Cortex of kidney (tissue), 1 donor: ENCODE measurements at places on chromosomes 12 and 14.

- DNase-seq: no peak
Observed at GRCh38 chr12:124927201-124928094, 13.0 kb upstream of the UBC start.

- DNase-seq: no peak
Observed at GRCh38 chr12:116196752-116197718, 80.5 kb downstream of the MED13L start.

GRCh38 chr14:39266871-39267607 lies 33.3 kb downstream of the MIA2 start:
- DNase-seq: no peak

- no peak for DNase-seq
Observed at GRCh38 chr12:47814539-47815170, 5.0 kb downstream of the HDAC7 start.

GRCh38 chr12:124692443-124692842 lies 125.0 kb upstream of the NCOR2 start:
- DNase-seq: no peak

DNA sequence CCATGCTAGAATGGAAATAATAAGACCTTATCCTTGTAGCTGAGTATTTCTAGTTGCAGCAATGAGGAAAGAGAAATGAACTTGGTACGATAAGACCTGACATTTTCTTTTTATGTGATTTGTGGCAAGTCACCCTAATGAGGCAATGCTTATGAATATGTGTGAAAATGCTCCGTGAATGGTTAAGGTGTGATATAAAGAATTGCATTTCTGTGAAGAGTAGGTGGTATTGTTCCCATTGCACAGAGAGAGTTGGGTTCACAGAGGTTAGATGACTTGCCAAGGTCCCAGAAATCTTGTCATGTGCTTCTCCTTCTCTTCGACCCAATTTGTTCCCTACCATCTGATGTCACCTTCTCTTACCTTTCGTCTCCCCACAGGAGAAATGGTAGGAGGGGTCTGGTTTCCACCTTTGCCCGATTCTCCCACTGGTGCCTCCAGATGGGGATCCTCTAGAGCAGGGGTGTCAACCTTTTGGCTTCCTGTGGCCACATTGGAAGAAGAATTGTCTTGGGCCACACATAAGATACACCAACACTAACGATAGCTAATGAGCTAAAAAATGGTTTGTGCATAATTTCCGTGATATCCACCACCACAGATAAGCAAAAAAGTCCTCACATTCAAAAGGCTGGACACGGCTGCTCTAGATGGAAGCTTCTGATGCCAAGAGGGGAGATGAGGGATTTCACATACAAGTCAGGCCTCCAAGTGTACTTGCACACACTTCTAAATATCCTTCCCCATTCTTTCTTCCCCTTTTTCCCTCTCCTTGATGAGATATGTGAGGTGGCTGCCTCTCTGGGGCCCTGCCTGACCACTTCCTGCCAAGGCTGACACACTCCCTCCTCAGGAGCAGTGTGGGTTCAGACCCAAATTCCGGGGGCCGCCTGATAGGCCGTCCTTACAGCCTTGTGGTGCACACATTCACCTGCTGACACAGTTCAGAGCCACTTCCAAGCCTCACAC lies 96.1 kb downstream of the PLXNC1 start:
- DNase-seq: no peak

DNA sequence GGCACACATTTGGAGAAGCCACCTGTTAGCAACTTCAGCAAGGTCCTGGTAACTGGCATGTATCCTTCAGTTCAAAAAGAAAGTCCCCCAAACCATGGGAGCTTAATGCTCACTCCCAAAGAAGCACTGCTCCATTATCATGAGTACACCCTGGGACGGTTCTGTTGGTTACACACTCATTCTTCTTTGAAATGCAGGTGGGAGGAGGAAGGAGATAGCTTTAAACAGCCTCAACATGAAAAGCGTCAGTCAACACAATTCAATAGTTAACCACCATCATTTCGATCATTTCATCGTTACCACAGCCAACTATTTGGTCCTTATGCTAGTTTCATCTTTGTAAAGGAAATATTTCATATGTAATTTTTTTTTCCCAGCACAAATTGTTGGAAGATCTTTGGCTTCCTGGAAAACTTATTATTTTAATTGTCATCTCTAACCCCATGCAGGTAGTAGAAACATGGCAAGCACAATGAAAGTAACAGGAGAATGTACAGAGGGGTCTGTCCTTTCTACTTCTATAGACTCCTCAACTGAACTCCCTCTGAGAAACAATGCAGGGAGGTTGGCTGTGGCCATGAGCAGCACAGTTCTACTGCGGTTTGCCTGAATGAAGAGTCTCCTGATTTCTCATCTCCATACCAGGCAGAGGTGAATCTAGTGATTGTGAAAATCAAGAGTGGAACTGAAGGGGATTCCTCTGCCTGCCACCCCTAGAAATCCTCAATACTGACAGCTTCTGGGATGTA lies 196.4 kb upstream of the FOXN3 start:
- no peak for DNase-seq

DNA sequence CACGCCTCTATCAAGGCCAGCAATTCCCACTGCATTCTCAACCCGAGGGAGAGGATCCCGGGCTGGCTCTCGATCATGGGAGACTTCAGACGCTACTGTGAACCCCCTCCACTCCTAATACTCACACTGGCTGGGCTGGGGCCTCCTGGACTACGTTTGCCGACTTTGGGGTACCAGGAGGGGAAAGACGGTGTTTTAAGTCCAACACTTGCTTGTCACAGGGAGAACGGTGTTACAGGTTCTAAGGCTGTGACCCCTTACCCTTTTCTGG lies 463 bp downstream of the NACA start:
- DNase-seq: no peak

DNA sequence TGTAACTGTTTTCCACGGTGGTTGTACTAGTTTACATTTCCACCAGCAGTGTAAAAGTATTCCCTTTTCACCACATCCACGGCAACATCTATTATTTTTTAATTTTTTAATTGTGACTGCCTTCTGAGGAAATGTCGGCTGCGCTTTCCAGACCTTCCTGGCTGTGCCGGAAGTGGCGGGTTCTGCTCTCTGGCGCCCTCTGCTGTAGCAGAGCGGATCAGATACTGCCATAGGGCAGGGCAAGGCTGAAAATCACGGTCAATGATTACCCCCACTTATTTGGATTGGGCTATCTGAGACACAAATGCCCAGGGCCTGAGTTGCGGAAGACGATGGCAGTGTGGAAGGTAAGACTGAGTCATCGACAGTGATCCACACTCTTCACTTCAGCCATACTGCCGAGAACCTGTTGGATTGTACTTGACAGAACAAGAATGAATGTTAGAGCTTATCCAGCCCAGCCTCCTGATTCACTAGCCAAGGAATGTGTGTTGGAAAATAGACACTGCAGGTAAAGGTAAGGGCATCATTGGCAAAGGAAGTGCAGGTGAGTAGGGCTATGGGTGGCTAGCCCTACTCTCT lies 124.2 kb downstream of the NTF3 start:
- DNase-seq: no peak

DNA sequence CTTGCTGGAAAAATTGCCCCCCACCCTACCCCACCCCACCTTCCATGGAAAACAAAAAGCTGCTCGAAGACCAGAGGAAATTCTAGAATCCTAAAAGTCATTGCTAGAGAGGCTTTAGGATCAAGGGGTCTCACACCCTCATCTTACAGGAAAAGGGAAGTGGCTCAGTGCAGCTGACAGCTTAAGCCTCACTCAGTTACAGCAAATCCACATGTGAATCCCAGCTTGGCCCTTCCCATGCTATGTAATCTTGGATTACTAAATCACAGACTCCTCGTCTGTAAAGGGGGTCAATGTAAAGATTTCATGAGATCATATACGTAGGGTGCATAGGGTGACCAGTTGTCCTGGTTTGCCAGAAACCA lies 25.9 kb downstream of the CMKLR1 start:
- no peak for DNase-seq

- DNase-seq: no peak
Observed at GRCh38 chr12:2583642-2584401, 210.9 kb upstream of the FKBP4 start.

DNA sequence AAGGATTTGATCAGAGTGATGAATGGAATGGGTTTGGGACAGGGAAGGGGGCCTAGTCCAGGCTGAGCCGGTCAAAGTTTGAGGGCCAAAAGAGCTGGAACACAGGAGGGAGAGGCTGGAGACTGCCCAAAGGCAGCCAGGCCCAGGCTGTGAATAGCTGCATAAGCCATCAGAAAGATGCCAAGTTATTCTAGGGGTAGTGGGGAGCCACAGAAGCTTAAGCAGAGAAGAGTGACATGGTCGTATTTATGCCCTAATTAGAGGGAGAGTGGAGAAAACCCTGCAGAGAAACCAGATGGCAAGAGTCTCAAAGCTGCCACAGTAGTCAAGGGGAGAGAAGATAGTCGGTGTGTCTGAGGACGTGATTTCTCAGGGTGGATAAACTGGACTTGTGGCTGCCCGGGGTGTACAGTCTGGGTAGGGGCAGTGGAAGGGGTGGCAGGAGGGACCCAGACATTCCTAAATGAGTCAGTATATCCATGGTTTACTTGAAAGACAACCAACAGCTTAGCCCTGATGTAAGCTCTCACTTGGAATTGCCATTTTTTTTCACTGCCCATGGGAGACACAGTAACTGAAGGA lies 99.2 kb downstream of the PRICKLE1 start:
- DNase-seq: no peak

DNA sequence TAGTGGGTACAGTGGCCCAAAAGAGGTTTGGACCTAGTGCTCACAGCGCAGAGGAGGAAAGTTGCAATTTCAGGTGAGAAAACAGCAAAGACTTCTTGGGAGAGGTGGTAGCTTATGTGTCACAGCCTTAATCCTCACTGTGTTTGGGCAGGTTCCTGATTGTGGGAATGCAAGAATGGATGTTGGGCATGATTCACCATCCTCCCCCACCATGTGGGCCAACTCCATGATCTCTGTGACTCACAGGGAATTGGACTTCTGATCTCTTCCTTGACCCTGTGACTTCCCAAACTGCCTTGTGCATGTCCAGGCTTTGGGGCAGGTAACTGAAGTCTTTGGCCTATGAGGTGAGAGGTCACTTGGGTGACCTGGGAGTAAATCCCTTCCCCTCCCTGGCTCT lies 1.8 kb upstream of the CHST11 start:
- no peak for DNase-seq

GRCh38 chr12:125402874-125403789 lies 337.9 kb downstream of the AACS start:
- no peak for DNase-seq

GRCh38 chr12:103833891-103834290 lies 7.1 kb downstream of the NT5DC3 start:
- no peak for DNase-seq

- DNase-seq: no peak
Observed at GRCh38 chr12:14572401-14572800, 4.7 kb upstream of the PLBD1 start.

- DNase-seq: no peak
Observed at GRCh38 chr14:34980337-34980900, 2.4 kb upstream of the SRP54 start.

DNA sequence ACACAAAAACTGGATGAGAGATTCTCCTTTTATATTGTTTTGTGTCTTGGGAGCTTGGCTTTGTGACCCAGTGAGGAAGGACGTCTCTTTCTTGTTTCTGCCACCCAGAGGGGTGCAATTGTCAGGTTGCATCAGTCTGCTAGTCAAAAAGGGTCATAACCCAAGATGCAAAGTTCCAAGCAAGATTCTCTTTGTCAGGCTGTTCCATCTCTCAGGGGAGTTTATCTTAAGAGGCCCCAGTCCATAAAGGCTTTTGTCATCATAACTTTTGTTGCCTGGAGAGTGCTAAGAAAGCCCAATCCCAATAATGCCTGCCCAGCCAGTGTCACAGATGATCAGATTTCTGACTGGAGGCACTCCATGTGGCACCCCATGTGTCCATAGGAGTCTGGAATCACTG lies 444.9 kb downstream of the TRHDE start:
- DNase-seq: no peak

GRCh38 chr12:75706786-75707605 lies 195.6 kb upstream of the KRR1 start:
- DNase-seq: no peak

DNA sequence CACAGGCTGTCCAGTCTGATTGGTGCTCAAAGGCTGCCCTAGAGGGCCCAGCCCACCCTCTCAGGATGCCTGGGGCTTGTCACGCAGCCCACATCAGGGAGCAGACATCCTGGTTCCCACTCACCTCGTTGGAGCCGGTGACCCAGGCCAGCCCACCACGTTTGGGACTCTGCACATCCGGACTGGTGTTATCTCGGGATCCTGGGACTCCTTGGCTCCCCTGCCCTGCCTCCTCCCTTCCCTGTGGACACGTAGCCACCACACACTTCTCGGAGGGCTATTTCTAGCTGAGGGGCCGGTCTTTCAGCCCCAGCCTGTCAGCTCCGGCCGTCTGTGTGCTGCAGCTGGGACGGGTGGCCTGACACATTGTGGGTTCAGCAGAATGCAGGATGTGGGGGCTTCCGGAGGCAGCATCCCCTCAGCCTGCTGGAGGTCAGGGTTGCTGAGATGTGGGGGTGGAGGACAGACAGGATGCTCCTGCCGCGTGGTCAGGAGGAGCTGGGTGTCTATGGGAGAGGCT lies 12.8 kb upstream of the FGF23 start:
- DNase-seq: no peak

DNA sequence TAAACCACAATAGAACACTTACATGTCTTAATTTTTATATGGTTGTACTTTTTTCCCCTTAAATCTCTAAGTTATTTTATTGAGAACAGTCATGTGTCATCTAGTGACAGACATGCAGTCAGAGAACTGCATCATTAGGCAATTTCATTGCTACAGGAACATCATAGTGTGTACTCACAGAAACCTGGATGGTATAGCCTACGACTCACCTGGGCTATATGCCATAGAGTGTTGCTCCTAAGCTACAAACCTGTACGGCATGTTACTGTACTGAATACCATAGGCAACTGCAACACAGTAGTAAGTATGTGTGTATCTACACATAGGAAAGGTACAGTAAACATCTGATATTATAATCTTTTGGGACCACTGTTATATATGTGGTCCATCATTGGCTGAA lies 557.6 kb downstream of the PRKD1 start:
- no peak for DNase-seq

DNA sequence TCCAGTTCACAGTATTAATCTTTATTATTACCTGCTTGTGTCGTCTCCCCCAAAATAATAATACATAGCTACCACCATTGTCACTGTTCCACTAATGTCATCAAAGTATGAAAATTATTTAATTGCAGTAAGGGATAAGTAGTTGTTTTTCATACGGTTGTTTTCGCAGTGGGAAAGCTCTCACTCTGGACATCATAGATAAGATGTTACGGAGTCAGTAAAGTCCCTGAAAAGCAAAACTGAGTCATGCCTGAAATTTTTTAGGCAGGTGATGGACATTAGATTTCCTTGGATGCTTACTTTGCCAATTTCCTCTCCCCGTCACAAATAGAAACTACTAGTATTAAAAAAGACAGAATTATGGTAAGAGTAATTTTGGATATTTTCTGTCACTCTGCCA lies 13.2 kb downstream of the PNP start:
- DNase-seq: no peak

- DNase-seq: no peak
Observed at GRCh38 chr14:34063470-34064164, 112.7 kb upstream of the EGLN3 start.
